CD4-positive, alpha-beta T cell treated with Interleukin-2 at 100 ng/mL for 4 hours (primary cell): ENCODE measurements at places on chromosomes 5 and 9.

- no peak for DNase-seq
These were observed 253.6 kb upstream of the VLDLR start for GRCh38 chr9:2367970-2368369.

GRCh38 chr9:33450621-33451146, 3.3 kb upstream of the AQP3 start:
- DNase-seq: no peak

DNA sequence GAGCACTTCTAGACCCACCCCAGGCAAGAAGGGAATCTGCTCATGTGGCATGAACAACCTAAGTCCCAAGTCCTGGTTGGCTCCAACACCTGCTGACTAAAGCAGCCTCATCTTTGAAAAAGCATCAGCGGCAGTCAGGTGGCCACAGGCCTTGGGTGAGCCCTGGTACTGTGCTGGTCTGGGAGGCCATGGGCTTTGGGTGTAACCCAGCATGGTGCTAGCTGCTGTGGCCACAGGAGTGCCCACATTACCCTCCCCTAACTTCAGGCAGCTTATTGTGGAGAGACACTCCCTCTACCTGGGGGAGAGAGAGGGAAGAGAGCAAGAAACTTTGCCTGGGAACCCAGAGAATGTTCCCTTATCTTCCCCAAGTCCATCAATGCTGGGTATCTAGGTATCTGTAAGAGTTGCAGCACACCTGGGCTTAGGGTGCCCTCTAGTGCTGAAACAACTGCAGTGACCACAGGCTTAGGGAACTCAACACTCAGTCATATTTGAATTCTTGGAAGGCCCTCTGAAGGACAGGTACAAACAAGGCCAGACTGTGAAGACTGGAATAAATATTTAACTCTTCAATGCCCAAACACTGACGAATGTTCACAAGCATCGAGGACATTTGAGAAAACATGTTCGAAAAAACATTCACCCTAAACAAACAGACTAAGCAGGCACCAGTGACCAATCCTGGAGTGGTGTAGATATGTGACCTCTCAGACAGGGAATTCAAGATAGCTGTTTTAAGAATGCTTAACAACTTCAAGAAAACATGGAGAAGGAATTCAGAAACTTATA, 69.9 kb upstream of the OR2K2 start:
- no peak for DNase-seq

GRCh38 chr9:738209-738915, 103.1 kb upstream of the DMRT1 start:
- no peak for DNase-seq

DNA sequence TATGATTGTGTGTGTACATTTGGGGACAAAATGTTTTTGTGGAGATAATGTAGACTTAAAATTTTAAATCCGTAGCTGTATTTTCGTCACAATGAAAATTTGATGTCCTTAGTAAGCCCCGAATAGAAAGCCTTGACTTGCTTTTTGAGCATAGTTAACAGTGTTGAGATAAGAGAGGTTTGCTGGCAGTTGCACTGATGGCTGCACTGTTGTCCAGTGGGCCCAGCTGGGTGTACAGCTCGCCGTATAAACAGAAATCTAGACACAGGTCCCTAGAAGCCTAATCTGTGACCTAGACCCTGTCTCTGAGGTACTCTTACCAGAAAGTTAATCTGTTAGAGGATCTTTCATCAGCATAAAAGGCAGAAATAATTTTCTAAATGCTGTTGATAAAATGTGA, 271.3 kb upstream of the DMRT1 start:
- no peak for DNase-seq

DNA sequence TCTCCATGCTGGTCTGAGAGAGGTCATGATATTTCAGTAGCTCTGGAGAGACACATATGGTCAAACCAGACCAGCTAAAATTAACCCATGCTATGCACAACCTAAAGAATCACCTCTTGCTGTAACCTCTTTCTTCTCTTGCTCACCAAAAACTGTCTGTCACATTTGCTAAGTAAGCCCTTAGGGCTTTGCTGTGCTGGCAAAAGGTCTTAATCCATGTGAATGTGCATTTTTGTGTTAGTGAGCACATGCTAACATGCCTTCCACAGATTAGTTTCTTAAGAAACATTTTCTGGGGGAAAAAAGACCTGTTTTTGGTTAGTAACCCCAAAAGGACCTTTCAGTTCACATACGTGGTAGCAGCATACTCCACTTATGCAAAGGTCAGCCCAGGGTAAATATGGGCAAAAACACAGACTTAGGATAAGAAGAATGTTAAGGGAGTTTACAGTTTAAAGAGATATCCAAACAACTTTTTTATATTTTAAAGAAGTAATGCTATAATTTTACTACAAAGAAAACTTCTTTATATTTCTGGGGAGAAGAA, 124.2 kb upstream of the CCDC152 start:
- DNase-seq: no peak

- no peak for DNase-seq
These were observed 5.2 kb downstream of the HNRNPAB start for GRCh38 chr5:178209334-178210072.

DNA sequence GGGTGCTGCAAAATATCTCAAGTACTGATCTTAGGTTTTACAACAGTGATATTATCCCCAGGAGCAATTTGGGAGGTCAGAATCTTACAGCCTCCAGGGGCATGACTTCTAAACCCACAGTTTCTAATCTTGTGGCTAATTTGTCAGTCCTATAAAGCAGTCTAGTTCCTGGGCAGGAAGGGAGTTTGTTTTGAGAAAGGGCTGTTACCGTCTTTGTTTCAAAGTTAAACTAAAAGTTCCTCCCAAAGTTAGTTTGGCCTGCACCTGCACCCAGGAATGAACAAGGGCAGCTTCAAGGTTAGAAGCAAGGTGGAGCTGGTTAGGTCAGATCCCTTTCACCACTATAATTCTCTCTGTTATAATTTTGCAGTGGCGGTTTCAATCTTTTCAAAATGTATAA, 81.7 kb downstream of the SFXN1 start:
- no peak for DNase-seq

GRCh38 chr5:11909471-11909870, 5.2 kb upstream of the CTNND2 start:
- DNase-seq: no peak

DNA sequence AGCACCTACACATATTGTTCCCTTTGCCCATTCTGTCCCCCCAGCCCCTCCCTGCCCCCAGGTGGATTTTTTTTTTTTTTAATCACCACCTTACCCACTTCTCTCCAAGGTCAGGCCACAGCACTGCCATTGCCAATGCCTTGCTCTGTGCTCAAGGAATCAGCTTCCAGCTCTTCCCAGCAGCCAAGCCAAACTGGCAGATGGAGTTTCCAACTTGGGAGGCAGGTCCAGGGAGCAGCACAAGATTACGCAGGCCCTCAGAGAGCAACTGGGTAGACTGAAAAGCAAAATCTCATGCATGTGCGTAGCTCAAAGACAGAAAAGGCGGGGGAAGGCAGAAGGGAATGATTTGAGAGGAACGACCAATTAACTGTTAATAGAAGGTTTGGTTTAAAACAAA, 15.1 kb downstream of the GRHPR start:
- DNase-seq: no peak

- DNase-seq: no peak
These were observed 19.4 kb downstream of the LURAP1L start for GRCh38 chr9:12794101-12794799.

- DNase-seq: no peak
These were observed 1095.1 kb downstream of the DTWD2 start for GRCh38 chr5:117893211-117893610.

GRCh38 chr9:131188976-131189375, 63.6 kb downstream of the NUP214 start:
- no peak for DNase-seq

GRCh38 chr9:122084026-122084675, 9.0 kb downstream of the TTLL11 start:
- DNase-seq: no peak

DNA sequence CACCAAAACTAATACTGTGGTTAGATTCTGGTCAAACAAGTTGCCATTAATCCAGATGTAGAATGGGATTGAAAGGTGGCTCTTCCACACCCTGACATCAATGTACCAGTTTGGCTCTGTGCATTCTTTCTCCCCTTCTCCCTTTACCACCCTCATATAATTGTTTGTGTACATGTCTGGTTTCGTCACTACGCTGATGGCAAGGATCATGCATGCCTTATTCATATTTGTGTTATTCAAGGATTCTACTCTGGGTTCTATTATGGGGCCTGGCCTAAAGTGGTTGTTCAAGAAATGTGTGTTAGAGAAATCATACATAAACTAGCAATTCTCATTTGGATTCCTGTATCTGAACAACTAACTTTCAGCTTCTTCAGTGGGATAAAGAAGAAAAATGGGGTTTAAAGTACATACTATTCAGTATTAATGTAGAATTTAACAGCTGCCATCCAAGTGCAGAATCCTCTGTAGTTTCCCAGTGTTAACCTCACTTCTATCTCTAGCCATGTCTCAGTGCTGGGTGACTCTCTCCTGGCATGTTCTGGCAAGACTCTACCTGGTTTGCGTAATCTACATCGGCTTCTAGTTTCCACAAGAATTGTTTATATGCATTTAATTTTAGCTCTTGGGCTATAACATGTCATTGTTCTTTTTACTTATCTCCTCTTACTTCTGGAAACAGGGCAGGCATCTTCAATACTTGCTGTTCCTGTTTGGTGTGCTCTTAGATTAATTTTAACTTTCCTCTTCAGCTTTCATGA, 27.9 kb upstream of the CDKN2B start:
- no peak for DNase-seq

DNA sequence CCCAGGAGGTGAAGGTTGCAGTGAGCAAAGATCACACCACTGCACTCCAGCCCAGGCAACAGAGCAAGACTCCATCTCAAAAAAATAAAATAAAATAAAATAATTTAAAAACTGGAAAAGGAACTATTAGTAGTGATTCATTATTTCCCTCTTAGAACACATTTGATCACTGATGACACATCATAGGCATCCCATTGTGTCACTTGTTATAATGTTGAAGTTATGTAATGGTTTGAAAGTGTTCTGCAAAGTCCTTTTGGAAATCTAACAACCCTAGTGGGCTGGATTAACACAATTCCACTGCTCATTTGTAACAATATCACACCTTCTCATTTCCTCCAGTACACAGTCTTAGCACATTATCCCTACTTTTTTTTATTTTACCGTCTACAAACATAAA, 81.8 kb upstream of the LMNB1 start:
- DNase-seq: no peak

DNA sequence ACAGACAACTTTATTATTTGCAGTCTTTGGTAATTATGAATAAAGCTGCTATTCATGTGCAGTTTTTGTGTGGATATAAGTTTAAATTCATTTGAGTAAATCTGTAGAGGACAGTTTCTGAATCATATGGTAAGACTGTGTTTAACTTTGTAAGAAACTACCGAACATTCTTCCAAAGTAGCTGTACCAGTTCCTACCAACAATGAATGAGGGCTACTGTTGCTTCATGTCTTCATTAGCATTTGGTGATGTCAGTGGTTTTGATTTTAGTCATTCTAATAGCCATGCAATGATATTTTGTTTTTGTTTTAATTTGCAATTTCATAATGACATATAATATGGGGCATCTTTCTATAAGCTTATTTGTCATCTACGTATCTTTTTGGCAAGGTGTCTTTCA, 501.3 kb upstream of the RORB start:
- no peak for DNase-seq

- no peak for DNase-seq
These were observed 31.9 kb upstream of the ATP6V1G1 start for GRCh38 chr9:114555696-114556095.

DNA sequence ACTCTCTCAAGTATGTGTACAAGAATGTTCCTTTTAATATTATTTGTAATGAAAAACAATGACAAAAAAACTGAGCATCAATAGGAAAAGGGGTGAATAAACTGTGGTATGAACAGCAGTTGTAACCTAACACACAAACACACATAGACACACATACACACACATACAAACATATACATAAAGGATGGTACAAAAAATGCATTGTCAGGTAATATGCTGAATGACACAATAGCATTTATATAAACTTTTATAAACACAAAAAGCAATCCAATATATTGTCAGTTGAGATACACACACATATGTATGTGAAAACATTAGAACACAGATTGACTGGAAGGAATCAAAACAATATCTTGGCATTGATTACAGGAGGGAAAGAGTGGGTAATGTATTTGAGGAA, 227.0 kb upstream of the ISL1 start:
- DNase-seq: no peak

- no peak for DNase-seq
These were observed 19.8 kb upstream of the NUDT12 start for GRCh38 chr5:103582364-103582763.

DNA sequence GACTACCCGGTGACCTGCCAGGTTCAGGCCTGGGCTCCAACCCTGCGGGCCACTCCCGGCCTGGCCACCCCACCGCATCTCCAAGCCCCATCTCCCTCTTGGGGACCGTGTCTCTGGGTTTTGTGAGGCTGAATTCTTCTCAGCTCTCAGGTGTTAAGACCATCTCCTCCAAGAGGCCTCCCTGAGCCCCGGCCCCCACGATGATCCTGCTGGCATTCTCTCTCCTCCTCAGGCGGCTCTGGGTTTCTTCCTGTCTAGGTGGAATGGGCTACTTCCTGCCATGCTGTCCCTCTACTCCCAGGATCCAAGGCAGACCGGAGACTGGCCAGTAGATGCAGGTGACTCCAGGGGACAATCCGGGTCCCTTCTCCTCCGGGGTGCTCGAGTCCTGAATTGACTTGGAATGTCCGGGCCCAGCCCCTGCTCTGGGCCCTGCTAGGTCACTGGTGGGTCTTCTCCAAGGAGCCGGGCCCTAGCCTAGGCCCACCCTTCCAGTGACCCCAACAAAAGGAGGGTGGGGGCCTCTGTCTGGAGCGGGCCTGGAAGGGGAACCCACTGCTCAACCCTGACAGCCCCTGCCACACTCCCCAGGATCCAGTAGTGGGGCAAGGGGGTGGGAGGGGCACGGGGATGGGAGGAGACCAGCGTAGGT, 219.8 kb downstream of the C9orf50 start:
- no peak for DNase-seq

DNA sequence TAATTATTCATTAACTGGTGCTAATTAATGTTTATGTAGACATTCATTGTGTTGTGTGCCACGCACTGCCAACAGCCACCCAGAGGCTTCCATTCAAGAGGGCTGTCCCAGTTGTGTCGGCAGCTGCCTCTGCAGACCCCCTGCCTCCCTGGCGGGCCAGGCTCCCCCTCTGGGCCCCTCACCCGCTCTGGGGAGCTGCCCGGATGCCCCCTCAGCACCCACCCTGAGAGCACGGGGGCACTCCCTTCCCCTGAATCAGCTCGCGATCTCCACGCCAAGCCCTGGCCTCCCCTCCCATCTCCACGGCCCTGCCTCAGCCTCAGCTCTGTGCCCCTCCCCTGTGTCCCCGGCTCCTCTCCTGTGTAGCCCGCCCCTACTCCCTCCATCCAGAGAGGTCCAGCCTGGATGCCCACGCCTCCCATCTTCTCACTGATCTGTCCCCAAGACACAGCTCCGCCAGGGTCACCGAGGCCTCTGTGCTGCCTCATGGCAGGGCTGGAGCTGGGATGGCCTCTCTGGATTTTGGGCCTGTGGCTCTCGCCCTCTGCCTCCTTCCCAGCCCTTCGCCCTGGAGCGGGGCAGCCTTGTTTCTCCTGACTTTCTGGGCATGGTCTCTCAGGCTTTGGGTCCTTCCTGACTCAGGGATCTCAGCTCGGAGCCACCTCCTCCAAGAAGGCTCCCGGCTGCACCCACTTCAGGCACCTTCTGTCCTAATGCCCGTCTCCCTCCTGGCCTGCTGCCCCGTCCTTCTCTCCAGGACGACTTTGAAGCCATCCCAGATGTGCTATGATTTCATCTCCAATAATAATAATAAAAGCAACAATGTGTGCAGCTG, 16.0 kb upstream of the SLC9A3 start:
- DNase-seq: no peak

GRCh38 chr5:108516785-108517184, 134.9 kb upstream of the FBXL17 start:
- no peak for DNase-seq

- DNase-seq: no peak
These were observed 111.8 kb downstream of the INIP start for GRCh38 chr9:112605963-112606699.
